ENCODE measurements at places on chromosomes 3 and 15. TPM values are rescaled to one million over a fixed set of nuclear protein-coding genes. Genes with fewer than 3 reads are reported as not detected.

Gene DOCK3
- 8.6 TPM for polyA plus RNA-seq

Gene MYZAP
- 3.5 TPM for polyA plus RNA-seq

Gene VPS33B
- 28.9 TPM for polyA plus RNA-seq

Gene PXK
- polyA plus RNA-seq = 19.6 TPM

Gene KLHL25
- polyA plus RNA-seq = not detected

Gene PCSK6
- polyA plus RNA-seq = 13.5 TPM
